ENCODE measurements at places on chromosomes 4 and X.

DNA sequence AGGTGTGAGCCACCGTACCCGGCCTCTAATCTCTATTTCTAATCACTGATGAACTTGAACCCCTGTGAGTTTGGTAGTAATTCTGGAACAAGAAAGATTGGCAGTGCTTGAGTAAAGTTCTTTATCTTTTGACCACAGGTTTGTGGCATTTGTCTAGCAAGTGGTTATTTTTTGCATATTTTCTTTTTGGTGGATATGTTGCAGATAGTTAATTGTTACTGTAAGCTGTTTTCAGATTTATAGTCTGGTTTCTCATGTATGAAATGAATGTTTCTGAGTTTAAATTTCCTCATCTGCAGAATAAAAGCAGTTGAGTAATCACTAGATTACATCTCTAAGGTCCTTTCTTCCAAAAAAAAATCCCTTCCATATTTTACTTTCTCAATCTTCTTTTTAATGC is 105.2 kb downstream of the GASK1B start:
- DNase-seq: no peak

DNA sequence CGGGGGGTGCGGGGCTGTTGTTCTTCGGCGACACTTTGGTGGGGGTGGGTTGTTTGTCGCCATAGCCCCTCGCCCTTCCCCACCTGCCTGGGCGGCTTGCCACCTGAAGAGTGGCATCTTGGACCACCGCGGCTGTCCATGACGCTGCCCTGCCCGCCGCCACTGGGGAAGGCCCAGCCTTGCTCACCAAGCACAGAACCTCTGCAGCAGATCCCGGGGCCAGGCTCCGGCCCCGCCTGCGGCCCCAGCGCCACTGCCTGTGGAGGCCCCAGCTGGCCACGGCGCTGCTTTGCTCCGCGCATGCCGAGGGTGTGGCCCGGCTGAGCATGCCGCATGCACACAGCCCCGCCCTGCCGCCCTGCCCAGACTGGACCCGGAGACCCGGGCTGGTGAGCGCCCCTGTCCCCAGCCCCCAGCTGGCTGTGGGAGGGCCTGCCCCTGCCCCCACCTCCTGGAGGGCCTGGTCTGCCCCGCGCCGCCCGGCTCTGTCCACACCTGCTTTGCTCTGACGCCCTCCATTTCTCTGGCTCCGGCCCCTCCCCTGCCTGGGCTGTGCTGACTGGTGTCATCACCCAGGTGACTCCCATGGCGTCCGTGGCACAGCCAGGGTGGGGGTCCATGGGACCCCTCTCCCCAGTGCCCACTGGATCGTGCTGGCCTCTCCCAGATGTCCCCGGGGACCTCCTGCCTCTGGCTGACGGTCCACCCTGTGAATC is 5.3 kb downstream of the NAT8L start:
- DNase-seq: peak; percentile 38

- DNase-seq: no peak
Observed at GRCh38 chr4:144732584-144733428, 86.8 kb downstream of the HHIP start.

- no peak for DNase-seq
Observed at GRCh38 chr4:76802236-76803021, 95.5 kb downstream of the SOWAHB start.
